H9 (cell line): ENCODE measurements at places on chromosomes 7 and 10.
A peak's percentile ranks its signal among the peaks of the same experiment; 100 is the strongest.

DNA sequence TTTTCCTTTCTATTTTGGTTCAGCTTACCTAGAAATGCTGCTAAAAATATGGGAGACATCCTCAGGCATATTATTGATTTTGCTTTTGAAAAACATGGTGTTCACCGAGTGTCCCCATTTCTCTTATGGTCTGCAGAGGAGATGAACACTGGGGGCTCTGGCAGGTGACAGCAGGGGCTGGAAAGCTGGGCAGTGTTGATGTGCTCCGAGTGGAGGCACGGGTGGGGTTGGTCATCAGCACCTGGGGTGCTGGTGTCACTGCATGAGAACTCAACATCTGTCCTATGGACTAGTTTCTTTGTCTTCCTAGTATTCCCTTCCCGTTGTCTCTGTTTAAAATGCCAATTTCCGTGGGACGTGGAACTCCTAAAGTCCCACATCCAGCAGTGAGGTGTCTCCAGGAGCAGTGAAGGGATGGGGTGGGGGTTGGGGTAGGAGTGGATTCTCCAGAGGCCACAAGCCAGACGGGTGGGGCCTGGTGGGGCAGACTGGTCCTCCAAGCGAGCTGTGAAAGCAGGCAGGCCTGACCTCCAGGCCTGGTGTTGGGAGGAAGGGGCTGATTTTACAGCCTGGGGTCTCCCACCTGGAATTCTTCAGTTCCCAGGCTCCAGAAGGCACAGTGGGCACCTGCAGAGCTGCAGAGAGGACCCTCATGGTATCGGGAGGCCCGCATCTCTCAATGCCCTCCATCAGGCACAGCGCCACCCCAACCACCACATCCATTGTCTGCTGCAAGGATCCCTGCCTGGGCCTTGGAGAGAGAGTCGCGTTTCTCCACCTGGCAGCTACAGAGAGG, 24.4 kb downstream of the ZNF775 start:
- peak; percentile 42 for DNase-seq

DNA sequence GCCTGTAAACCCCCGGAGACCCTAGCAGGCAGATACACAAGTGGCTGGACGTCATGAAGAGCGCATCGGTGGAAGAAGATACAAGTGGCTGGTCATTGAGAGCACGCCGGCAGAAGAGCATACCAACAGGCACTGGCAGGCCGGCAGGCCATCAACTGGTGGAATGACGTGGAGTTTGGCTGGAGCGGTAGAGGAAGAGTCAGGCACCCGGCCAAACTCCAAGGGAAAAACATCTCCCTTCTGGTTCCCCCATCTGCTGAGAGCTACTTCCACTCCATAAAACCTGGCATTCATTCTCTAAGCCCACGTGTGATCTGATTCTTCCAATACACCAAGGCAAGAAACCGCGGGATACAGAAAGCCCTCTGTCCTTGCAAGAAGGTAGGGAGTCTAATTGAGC, 113.4 kb upstream of the NPSR1 start:
- DNase-seq, result no peak

GRCh38 chr10:60803865-60804264, 25.6 kb downstream of the CDK1 start:
- no peak for DNase-seq

DNA sequence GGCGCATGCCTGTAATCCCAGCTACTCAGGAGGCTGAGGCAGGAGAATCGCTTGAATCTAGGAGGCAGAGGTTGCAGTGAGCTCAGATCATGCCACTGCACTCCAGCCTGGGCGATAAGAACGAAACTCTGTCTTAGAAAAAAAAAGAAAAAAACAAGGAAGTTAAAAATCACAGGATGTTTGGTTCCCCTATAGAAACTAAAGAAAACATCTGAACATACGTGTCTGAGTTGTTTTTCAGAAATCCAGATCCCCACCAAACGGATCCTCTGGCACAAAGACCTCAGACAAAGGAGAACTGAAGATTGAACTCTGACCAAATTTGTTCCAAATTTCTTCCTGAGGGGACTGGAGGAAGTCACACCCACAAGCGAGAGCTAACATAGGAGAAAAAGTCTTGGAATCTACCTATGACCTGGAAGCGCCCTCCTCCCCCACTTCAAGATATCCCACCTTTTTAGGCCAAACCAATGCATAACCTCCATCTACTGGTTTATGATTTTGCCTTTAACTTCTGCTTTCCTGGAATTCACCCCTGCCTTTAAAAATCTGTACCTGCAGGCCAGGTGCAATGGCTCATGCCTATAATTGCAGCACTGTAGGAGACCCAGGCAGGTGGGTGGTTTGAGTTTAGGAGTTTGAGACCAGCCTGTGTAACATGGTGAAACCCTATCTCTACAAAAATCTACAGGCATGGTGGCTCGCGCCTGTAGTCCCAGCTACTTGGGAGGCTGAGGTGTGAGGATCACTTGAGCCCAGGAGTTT, 19.7 kb upstream of the SIRT1 start:
- no peak for DNase-seq

DNA sequence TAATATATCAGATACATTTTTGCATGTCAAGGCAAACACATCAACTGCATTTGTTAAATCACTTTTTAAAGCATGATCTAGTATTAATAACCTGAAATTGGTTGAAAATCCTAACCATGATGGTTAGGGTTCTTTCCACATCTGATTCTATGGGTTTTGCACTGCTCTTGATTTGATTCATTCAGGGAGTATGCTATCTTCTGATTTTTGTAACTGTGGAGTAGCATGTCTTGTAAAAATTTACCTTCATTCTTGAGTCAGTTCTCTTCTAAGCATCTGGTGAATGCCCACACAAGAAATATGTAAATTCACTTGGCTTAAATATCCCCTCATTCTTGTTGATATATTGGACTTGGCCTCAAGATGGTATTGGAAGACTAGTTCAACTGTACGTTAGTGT, 178.7 kb downstream of the KLF6 start:
- no peak for DNase-seq

GRCh38 chr10:49579621-49580020, 30.5 kb upstream of the SLC18A3 start:
- no peak for DNase-seq

DNA sequence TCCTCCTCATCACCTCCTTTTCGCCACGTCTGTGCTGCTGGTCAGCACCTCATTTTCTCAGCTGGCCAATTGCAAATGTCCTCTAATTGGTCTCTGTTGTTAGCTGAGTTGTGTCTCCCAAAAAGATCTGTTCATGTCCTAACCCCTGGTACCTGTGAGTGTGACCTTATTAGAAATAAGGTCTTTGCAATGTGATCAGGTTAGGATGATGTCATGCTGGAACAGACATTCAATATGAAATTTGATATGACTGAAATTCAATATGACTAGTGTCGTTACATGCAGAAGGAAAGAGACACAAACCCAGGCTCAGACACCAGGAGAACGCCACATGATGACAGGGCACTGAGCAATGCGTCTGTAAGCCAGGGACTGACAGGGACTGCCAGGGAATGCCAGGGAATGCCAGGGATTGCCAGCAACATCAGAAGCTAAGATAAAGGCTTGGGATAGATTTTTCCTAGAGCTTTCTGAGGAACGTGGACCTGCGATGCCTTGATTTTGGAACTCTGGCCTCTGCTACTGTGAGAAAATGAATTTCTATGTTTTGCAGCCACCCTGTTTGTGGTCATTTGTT, 77.5 kb upstream of the CXCL12 start:
- DNase-seq, result no peak

DNA sequence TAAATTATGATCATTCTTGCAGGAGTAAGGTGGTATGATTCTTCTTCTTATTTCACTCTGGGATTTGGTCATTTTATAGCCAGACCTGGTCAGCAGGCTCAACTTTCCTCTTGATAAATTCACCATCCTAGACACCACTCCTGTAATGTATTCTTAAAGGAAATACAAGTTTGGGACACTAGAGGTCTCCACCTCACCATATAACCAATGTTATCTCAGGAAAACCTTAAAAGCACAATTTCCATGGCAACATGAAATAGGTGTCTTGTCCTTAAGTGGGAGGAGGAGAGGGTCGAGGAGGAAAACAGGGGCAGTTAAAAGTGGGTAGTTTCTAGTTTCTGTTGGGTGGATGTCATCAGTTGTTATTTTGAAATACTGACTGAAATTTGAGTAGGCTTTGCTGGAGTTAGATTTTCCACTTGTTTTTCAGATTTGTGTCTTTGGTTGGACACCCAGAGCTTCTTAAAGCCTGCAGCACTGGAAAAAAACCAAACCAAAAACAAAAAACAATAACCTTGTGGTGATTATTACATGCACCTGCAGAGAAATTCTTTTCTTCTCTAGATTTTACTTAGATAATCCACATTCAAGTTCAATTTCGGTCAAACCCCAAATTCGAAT, 163.1 kb downstream of the PRKCQ start:
- no peak for DNase-seq

DNA sequence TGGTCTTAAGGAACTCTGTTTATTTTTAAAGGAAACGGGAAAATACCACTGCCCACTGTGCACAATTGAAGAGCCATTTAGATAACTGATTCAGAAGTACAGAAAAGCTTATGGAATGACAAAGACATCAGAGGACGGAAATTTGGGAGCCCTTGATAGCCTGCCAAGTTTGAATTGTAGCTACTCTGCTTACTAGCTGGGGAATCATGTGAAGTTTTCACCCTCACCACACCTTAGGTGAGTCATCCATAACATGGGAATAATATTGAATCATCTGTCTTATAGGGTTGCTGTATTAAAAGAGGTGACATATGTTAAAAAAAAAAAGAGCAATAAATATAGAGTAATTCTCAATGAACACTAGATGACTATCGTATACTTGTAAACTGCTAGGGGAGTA, 1104.2 kb downstream of the GATA3 start:
- DNase-seq, result no peak

DNA sequence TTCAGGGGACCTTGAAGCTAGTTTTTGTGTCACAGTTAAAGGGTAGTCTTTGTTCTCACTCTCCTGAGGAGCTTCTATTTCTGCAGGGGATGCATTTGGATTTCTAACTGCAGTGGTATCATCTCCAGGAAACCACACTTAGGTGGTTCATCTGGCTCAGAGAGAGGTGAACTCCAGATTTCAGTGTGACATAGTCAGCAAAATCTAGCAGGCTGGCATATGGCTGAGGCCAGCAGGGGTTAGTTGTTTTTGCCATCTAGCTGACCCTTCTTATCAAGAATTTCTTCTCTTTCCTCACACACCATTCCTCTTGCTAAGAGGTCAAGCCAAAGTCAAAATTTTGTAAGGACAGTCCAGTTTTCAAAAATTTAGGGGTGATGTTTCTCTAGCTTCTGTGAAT, 248.2 kb downstream of the REEP3 start:
- DNase-seq, result no peak

GRCh38 chr10:5040781-5041470, 37.3 kb upstream of the AKR1C2 start:
- DNase-seq, result no peak

GRCh38 chr10:118531105-118531852, 64.2 kb downstream of the PRLHR start:
- no peak for DNase-seq

DNA sequence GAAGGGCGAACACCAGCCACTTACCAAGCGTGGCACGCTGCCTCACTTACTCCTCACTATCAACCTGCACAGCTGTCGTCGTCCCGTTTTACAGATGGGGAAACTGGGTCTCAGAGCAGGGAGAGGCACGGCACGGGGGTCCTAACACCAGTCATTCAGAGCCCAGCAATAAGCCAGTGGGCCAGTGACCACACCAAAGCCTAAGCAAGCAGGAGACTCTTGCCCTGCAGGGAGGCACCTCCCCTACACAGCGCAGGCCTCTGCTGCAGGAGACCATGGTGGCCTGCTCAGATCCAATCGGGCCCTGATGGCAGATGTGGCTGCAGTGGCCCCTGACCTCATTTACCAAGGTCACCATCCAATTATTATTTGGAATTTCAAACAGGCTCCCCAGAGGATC, 4.8 kb downstream of the SLIT1 start:
- DNase-seq, result no peak

GRCh38 chr7:148791546-148791945, 92.5 kb downstream of the EZH2 start:
- no peak for DNase-seq

DNA sequence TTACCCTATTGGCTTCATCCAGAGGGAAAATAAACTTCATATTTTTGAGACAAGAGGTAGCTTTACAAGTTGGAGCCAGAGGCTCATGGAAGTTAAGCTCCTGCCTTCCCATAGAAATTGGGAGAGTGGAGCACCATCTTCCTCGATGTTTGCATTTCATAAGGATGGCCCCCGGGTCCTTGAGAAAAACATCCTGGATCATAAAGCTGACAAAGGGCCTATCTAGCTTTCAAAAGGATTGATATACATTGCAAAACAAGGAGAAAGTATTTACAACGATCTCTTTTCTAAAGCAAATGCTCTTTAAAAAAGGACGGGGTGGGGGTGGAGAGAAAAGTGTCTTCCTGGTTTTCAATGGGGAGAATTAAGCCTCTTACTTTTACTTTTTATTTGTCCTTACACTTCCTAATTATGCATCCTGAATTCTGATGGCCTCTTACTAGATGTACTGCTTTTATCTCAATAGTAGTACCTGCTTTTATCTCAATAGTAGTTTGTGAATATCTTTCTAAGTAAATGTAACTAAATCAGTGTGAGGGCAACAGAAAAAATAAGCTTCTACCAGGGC, 65.6 kb downstream of the PTPRZ1 start:
- DNase-seq, result peak; percentile 75
